Mesenchymal stem cell (in vitro differentiated cells and primary cell): ENCODE measurements at places on chromosomes 2 and 18.

DNA sequence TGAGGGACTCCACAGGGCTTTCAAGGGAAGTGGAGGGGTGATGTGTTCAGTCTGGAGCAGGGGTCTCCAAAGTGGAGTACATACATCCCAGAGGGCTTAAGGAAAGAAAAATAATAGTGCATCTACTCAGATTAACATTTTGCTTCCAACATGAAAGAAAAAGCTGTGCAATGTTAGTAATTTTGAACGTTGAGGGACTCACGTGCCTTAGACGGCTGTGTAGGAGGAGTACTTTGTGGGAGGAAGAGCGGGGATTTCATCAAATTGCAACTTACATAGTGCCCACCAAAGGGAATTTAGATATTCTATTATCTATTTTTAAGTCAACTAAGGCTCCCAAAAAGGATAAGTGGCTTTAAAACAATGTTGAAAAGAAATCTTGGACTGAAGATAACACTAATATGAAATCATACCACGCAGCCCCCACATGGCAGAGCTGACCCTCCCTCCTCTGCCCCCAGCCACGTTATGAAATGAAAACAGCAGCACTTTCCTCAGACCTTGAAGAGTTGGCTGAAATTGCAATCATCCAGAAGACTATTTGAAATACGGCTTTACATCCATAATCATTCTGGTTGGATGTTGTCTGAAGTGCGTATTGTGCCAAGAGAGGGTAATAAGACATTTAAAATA is 42.9 kb downstream of the MEX3C start:
- H3K4me1 ChIP-seq = peaks cover 5% of the 10 kb centered on the region
- no peak for DNase-seq
- H3K27ac ChIP-seq = no peak overlapping the region
- H3K27me3 ChIP-seq = no peaks in the 10 kb centered on the region
- H3K4me3 ChIP-seq = no peak overlapping the region
- H3K36me3 ChIP-seq = peaks cover 3% of the 10 kb centered on the region

DNA sequence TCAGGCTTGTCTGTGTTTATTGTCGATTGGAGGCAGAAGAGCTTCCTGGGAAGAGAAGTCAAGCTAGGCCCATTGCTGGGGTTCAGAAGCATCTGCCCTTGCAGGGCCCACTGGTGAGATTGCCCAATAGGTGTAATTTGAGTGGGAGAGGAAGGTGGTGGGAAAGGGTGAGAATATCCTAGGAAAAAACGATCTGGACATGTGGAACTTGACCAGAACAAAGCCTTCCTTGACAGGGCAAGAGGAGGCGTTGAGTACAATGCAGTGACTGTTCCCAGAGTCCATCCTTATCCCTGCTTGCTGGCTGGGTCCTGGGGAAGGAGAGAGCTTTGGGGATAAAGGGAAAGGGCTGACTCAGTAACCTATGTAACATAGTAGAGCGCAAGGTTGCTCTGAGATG is 27.1 kb downstream of the NABP1 start:
- no peak overlapping the region for H3K27ac ChIP-seq
- H3K4me3 ChIP-seq = no peak overlapping the region
- no peaks in the 10 kb centered on the region for H3K27me3 ChIP-seq
- no peak for DNase-seq

GRCh38 chr2:204019572-204020501 is 83.3 kb downstream of the ICOS start:
- peaks cover 11% of the 10 kb centered on the region for H3K27me3 ChIP-seq
- H3K27ac ChIP-seq = no peak overlapping the region
- peak; percentile 14 for DNase-seq

DNA sequence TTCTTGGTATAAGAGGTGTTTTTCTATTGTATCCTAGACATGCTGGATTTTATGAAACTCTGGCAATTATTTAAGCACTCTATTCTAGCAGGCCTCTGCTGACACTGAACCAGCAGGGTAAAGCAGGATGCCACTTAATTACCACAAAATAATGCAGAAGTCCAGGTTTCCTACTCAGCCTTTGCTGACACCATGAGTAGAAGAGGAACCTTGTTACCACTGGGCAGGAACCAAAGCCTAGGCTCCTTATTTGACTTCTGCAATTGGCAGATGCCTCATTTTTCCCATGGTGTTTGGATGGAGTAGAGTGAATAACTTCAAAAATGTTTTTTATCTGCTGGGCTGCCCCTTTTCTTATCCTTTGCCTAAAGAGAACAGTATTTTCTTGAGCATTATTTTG is 60.8 kb downstream of the THNSL2 start:
- H3K4me1 ChIP-seq = peaks cover 6% of the 10 kb centered on the region
- no peaks in the 10 kb centered on the region for H3K36me3 ChIP-seq
- H3K4me3 ChIP-seq = no peak overlapping the region
- H3K27ac ChIP-seq = no peak overlapping the region
- peaks cover 27% of the 10 kb centered on the region for H3K27me3 ChIP-seq

GRCh38 chr2:234363011-234363487 is 133.8 kb downstream of the ARL4C start:
- H3K4me3 ChIP-seq = no peak overlapping the region
- no peaks in the 10 kb centered on the region for H3K27me3 ChIP-seq
- H3K4me1 ChIP-seq = peaks cover 9% of the 10 kb centered on the region
- no peaks in the 10 kb centered on the region for H3K36me3 ChIP-seq
- peak overlapping the region; percentile 65 for H3K27ac ChIP-seq

DNA sequence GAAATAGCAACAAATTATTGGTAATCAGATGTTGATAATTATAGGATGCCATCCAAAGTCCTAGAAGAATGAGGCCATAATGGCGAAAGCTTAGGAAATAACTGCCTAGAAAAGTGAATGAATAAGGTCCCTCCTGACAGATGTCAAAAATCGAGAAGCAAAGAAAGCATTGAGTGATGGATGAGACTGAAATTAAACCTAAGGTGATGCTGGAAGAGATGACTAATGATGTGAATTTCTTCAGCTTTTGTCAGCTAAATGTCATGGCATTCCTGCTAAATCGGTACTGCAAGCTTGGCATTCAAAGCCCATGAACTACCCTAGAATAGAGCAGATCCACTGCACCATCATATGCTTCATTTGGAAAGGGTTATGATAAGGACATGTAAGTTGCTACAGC is 74.8 kb upstream of the RGPD4 start:
- no peaks in the 10 kb centered on the region for H3K27me3 ChIP-seq
- H3K4me1 ChIP-seq = no peaks in the 10 kb centered on the region
- no peak overlapping the region for H3K4me3 ChIP-seq
- H3K36me3 ChIP-seq = no peaks in the 10 kb centered on the region

- peak overlapping the region; percentile 68 for H3K27ac ChIP-seq
- H3K27me3 ChIP-seq = no peaks in the 10 kb centered on the region
- H3K4me3 ChIP-seq = no peak overlapping the region
Measured at GRCh38 chr18:45662468-45662867, 47.2 kb downstream of the SLC14A2 start.

DNA sequence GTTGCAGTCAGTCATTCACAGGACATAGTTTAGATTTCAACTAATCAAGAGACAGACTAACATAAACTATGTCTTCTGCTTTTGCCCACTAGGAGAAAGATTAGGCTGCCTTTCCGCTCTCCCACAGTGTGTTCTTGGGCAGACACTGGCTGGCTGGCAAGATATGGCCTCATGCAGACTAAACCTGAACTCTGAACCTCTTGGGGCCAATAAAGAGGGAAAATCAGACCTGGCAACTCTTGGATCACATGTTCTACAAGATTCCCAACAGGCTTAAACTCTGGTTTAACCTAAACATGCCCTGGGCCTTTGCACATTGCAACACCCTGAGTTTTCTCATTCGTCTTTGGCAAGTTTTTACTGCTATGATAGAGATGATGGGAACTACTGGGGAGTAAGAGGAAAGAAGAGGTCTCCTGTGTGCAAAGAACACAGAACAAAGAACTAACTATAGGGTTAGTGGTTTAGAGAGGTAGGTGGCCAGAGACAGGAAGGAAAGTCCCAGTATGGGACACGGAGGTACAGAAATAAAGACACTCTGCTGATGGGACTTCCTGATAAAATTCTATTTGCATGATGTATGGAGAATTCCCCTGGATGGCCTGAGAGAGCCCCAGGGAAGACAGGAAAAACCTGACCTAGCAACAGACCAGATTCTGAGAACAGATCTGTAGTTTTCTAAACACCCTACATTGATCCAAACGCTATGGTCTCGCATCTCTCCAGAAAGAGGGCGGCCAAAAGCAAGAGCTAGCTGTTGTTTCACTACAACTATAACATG is 2.0 kb upstream of the ATRAID start:
- H3K27me3 ChIP-seq = no peaks in the 10 kb centered on the region
- no peak overlapping the region for H3K27ac ChIP-seq
- peaks cover 4% of the 10 kb centered on the region for H3K4me1 ChIP-seq

DNA sequence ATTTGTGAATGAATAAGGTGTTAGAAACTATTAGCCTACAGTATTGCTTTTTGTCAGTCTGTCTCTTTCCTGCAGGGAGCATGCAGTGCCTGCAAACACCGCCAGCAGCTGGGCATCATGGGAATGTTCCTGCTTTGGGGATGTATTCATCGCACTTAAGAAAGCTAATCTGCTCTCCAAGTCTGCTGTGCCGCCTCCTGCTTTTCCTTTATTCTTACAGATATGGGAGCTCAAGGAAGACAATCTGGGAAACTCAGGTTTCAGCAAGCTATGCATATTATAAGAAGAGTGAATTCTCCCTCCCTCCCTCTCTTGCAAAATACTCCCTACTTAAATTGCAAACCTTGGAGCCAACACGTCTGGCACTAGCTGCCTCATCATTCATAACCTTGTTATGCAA is 479.2 kb upstream of the ACVR2A start:
- DNase-seq = no peak
- H3K4me1 ChIP-seq = no peaks in the 10 kb centered on the region

DNA sequence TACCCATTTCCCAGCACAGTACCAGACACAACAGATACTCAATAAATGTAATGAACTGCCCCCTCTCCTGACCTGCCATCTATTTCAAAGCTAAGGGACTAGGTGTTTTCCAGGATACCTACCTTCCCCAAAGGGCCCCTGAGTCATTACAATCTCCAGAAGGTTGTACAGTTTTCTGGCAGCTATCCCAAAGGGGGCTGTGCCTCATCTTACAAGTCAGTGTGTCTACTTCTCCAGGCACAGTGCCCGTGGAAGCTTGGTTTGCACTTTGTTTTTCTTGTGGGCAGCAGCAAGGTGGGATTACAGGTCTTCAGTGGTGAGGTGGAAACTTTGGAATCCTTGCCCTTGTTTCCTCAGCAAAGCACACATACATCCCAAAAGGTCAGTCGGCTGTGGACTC is 62.8 kb upstream of the CYP26B1 start:
- H3K4me1 ChIP-seq = peaks cover 1% of the 10 kb centered on the region
- peaks cover 18% of the 10 kb centered on the region for H3K27me3 ChIP-seq
- DNase-seq = no peak
- no peak overlapping the region for H3K4me3 ChIP-seq

DNA sequence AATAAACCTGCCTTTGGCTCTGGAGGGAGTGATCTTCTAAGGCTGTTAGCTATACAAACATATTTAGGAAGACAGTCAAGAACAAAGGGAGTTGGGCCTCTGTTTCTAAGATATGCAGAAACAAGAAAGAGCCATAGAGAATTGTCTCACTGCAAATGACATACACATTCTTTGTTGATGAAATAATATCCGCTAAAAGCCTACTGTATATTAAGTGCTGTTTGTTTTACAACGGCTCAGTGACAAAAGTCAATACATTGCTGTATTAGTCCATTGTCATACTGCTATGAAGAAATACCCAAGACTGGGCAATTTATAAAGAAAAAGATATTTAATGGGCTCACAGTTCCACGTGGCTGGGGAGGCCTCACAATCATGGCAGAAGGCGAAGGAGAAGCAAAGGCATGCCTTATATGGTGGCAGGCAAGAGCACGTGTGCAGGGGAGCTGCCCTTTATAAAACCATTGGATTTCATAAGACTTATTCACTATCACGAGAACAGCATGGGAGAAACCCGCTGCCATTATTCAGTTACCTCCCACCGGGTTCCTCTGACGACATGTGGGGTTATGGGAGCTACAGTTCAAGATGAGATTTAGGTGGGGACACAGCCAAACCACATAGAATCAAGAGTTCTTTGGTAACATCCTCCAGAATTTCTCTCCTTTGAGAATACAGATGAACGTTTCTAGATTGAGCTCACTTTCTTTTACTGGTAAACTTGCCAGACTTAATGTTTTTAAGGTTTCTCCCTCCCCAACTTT is 157.8 kb downstream of the PIK3C3 start:
- H3K4me1 ChIP-seq = no peaks in the 10 kb centered on the region
- H3K27ac ChIP-seq = no peak overlapping the region
- no peak overlapping the region for H3K4me3 ChIP-seq
- no peak for DNase-seq

DNA sequence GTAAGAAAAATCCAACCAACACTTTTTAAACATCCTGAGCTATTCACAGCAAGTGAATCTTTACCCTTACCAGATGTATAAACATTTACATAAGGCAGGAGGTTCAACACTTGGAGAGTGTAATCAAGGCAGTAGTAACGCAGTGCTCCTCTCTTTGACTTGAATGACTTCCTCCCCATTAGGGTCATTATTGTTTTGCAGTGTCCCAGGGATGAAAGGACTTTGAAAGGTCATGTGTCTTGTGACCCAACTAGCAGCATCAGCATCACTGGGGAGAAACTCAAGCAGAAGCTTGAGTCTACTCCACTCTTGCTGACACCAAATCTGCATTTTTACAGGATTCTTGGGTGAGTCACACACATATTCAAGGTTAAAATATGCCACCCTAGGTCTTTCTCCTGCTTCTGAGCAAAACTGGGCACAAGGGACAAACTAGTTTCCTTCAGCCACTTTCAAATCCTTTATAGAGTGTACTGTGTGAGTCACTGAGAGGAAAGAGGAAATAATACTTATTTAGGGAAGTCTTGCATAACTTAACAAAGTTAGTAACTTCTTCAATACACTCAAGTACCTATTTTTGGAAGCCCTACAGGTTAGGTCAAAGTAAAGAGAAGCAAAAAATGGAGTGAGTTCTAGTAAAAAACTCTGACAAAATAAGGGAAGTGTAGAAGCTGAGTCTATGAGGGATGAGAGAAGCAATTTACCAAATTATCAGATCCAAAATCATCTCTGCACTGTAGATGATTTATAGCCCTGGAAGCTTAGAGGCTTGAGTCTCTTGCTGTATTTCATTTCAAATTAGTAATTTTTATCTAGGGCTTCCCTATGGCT is 51.0 kb upstream of the EML4 start:
- H3K4me3 ChIP-seq = no peak overlapping the region
- H3K27me3 ChIP-seq = no peaks in the 10 kb centered on the region
- no peaks in the 10 kb centered on the region for H3K36me3 ChIP-seq
- peak overlapping the region; percentile 31 for H3K27ac ChIP-seq
- peaks cover 3% of the 10 kb centered on the region for H3K4me1 ChIP-seq

GRCh38 chr2:180787330-180787729 is 193.1 kb upstream of the UBE2E3 start:
- H3K27me3 ChIP-seq = no peaks in the 10 kb centered on the region
- DNase-seq = peak; percentile 18
- H3K4me3 ChIP-seq = no peak overlapping the region
- no peaks in the 10 kb centered on the region for H3K4me1 ChIP-seq

GRCh38 chr18:25590456-25590855 is 238.5 kb upstream of the ZNF521 start:
- H3K4me1 ChIP-seq = no peaks in the 10 kb centered on the region
- no peaks in the 10 kb centered on the region for H3K36me3 ChIP-seq
- H3K27me3 ChIP-seq = no peaks in the 10 kb centered on the region
- no peak for DNase-seq

GRCh38 chr18:58902961-58903360 is 38.3 kb downstream of the ZNF532 start:
- no peak for DNase-seq
- H3K27me3 ChIP-seq = no peaks in the 10 kb centered on the region
- peaks cover 2% of the 10 kb centered on the region for H3K4me1 ChIP-seq
- H3K4me3 ChIP-seq = no peak overlapping the region
- H3K27ac ChIP-seq = no peak overlapping the region

GRCh38 chr2:49702740-49703139 is 548.4 kb upstream of the FSHR start:
- H3K4me1 ChIP-seq = no peaks in the 10 kb centered on the region
- H3K4me3 ChIP-seq = no peak overlapping the region
- H3K36me3 ChIP-seq = no peaks in the 10 kb centered on the region
- DNase-seq = no peak
- H3K27ac ChIP-seq = no peak overlapping the region
